Left renal cortex interstitium (tissue), 4 donors: ENCODE measurements at places on chromosomes 12 and 14.

GRCh38 chr12:51270951-51271518 lies 820 bp upstream of the SMAGP start:
- no peak for DNase-seq

DNA sequence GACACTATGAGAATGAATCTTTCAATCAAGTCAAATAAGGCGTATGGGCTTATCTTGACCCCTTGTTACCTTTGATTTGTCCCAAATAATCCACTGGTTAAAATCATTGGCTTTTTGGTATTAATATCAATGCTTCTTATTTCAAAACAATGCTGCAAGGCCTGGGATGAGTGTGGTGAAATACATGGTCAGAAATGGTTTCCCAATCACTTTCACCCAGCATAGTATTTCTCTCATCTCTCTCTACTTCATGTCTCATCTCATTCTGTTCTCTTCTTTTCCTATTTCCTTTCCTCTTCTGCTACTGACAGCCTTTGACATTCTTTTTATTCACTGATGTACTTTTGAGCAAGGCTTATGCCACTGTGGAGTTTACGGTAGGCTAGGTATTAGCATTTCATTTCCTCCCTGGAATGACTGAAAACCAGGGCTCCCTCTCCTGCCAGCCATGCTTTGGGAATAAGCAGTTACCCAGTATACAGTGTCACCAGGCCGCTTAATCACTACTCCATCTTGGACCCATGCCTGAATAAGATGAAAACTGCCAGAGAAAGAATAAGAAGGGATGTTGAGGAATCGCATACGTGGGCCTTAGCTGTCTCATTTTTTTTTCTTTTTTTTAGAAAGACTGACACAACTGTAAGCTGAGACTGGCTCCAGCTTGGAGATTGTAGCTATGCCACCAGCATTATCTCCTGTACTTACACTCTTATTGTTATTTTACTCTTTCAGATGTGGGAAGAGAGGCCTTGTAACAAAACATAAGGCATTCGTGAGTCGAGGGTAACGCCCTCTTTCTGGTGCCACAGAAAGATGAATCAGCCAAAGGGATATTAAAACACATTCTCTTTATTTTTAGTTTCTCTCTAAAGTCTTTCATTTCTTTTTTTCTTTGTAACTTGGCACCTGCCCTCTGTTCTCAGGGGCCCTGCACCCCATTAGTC lies 53.5 kb downstream of the IGF1 start:
- no peak for DNase-seq

GRCh38 chr12:100199023-100199346 lies 1.6 kb upstream of the ACTR6 start:
- no peak for DNase-seq

GRCh38 chr12:124303579-124304313 lies 8.9 kb downstream of the RFLNA start:
- DNase-seq, result no peak

GRCh38 chr14:102508774-102509745 lies 516 bp downstream of the ANKRD9 start:
- DNase-seq, result no peak

GRCh38 chr14:23884541-23884904 lies 69.0 kb upstream of the DHRS4 start:
- no peak for DNase-seq

- DNase-seq, result no peak
Measured at GRCh38 chr12:103915306-103915705, 14.9 kb upstream of the HSP90B1 start.

- DNase-seq, result no peak
Measured at GRCh38 chr12:107431942-107432341, 253.7 kb upstream of the PWP1 start.

- DNase-seq, result no peak
Measured at GRCh38 chr14:20662968-20663732, 21.2 kb upstream of the RNASE4 start.

- DNase-seq, result no peak
Measured at GRCh38 chr14:105926373-105927095, 400.2 kb downstream of the TMEM121 start.

DNA sequence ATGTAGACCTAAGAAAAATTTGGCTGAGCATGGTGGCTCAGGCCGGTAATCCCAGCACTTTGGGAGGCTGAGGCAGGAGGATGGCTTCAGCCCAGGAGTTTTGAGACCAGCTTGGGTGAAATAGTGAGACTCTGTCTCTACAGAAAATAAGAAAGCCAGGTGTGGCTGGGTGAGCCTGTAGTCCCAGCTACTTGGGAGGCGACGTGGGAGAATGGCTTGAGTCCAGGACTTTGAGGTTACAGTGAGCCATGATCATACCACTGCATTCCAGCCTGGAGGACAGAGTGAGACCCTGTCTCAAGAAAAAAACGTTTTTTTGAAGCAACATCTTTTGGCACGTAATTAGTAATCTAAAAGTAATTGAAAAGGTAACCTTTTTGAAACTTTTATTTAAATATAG lies 70.9 kb downstream of the FERMT2 start:
- no peak for DNase-seq

DNA sequence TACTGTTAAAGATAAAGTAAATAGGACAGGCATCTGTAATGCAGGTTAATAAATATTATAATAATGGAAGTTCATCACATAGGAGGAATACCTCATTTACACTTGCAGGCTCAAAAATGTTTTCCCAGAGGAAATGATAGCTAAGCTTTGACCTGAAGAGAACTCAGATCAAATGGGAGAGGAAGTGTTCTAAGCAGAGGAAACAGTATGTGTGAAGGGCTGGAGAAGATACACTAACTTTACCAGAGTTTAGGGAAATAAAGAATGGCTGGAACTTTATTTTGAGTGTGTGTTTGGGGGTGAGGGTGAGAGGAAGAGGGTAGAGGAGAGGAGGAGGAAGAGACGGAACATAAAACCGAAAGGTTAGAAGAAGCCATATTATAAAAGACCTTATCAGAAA lies 34.0 kb upstream of the AP4S1 start:
- DNase-seq, result no peak

DNA sequence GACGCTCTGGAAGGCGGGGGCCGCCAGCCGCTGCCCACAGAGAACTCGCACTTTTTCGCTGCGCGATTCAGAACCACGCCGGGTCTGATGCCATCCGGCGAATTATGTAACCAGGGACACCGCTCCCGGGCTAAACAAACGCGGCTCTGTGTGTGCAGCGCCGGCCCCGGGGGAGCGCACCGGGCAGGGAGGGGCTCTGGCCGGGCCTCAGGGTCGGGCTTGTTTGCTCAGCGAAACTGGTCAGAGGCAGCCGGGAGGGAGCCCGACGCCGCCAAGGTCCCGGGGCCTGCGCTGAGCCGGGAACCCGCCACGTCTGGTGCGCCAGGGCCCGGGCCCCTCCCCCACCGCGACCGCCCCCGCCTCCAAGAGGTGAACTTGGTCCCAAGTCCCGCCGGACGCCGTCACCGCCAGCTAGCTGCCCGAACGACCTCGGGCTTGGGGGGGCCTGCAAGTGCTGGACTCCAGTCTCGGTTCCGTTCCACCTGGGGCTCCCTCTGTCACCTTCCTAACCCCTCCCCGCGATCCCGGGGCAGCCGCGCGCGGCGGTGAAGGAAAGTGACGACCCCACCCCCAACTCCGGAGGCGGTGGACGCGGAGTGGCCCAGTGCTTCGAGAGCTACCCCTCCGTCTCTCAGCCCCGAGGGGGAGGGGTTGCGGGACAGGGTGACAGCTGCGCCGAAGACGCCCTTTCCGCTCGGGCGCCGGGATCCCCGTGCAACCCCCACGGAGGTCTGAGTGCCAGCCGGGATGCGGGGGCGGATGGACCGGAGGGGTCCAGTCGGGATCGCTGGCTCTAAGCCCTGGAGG lies 848 bp downstream of the CTDSP2 start:
- no peak for DNase-seq

GRCh38 chr14:65354131-65354530 lies 58.4 kb upstream of the FUT8 start:
- DNase-seq, result no peak

DNA sequence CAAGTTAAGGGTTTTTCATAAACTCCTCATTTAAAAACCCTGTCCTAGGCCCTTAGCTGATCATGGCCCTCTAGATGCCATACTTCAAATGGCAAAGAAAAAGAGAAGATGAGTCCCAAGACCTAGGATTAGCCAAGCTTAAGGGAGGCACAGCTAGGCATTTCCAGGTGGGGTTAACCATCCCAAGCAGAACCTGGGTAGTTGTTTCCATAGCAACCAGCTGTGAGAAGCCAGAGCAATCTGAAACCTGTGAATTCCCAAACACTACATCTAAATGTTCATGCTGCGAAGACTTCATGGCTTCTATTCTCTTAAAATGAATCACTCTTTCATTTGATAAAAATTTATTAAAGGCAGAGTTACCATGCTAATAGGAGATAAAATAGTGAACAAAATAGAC lies 372.9 kb downstream of the C12orf50 start:
- DNase-seq, result no peak

DNA sequence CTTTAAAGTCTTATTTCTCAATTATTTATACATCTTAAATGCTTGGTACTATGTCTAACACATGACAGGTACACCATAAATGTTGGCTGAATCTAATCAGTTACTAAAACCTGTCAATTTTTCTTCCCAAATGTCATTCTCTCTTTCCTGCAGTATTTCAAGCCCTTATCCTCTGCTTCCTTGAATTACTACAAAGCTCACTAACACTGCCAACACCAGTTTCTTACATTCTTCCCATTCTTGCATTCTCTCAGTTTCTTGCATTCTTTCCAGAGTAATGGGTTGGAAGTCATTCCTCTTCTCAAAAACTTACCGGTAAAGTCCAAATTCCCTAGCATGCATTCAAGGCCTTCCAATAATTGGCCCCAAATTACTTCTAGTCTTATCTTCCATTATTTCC lies 9.6 kb upstream of the SMARCC2 start:
- DNase-seq, result no peak

- DNase-seq, result no peak
Measured at GRCh38 chr14:60691383-60692113, 32.6 kb downstream of the SIX4 start.

DNA sequence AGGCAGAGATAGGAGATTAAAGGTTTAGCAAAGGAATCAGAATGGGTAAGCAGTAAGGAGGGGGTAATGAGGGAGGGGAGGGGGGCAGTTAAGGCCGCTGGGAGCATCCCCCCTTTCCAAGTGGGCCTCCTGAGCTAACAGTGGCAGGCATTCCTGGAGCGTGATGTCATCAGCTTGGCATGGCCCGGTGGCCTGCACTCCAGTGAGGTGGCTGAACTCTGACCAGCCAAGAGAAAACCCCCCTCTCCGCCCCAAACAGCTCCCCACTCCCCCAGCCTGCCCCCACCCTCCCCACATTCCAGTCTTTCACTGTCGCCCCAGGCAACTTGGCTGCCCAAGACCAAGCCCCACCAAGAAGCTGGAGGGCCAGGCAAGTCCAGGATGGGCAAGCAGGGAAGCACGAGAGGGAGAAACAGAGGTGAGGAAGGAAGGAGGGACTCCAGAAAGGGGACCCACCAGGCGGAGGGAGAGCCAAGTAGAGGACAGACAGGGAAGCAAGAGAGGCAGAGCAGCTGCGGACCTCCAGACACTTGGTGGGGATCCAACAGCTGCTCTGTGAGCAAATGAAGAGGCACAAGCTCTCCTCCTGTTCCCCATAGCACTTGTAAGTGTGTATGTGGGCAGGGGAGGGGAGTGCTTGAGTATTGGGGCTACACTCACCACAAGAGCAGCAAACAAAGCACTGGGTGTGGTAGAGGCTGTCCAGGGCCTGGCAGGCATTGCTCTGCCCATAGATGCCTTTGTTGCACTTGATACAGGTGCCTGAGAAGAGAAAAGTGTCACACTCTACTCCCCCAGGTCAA lies 4.5 kb downstream of the AJUBA start:
- no peak for DNase-seq

DNA sequence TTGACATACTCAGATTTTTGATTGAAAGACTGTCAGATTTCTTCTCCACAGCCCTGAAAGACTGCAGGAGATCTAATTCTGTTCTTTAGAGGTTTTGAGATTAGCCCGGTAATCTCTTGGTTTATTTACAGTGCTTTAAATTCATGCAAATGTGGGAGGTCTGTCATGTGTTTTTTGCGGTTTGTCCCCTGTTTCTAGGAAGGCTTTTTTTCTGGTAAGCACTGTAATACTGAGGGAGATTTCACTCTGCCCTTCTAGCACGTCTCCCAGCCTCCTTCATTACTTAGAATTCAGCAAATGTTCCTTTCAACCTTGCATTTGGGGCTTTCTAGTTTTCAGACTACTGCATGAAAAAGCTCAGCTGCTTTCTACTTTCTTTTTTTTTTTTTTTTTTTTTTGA lies 31.1 kb downstream of the GPHN start:
- no peak for DNase-seq

- DNase-seq, result no peak
Measured at GRCh38 chr12:81520064-81520945, 238.8 kb downstream of the PPFIA2 start.

DNA sequence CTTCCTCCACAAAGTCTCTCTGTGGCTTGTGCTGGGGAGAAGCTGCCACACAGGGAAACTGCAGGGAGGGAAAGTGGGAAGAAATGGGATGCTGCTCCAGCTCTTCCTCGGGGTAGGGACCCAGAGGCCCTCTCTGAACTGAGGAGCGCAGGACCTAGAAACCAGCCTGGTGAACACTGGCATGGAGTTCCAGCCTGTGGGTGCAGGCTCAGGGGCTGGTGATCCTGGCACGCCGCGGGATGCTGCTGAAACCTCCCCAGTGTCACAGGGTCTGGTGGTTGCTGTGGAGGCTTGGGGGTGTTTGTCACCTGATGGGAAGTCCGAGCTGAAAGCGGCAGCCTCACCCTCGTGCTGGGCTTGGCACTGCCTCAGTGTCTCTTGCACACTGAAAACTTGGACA lies 5.2 kb upstream of the KRT75 start:
- no peak for DNase-seq

DNA sequence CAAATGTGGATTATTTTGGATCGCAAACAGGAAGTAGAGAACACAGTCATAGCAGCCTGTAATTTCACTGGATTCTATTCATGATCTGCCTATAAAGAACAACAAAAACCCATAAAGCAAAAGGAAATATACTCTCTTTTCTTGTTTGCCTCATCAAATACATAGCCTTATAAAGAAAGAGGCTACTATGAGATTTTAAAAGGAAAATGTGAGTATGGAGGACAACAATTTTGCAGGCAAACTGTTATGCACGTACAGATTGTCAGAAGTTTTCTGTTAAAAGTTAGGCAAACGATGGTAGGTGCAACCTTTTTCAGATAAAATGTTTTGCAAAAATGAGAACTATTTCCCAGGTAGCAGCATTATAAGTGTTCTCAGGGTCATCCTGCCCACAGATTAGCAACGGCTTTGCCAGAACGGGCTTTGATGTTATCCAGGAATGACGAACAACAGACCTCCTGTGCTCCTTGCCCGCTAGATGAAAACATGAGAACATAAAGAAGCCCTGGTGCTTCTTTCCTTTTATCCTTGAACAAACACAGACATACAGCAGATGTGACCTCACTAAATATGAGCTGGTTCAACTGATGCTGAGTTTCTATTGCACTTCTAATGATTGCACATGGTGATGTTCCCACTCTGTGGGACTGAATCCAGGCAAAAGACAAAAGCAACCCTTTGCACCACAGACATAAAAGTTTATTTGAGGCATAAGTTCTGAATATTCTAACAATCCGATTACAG lies 88.1 kb downstream of the ITPR2 start:
- DNase-seq, result no peak
